ENCODE measurements at places on chromosomes 2 and 18.

DNA sequence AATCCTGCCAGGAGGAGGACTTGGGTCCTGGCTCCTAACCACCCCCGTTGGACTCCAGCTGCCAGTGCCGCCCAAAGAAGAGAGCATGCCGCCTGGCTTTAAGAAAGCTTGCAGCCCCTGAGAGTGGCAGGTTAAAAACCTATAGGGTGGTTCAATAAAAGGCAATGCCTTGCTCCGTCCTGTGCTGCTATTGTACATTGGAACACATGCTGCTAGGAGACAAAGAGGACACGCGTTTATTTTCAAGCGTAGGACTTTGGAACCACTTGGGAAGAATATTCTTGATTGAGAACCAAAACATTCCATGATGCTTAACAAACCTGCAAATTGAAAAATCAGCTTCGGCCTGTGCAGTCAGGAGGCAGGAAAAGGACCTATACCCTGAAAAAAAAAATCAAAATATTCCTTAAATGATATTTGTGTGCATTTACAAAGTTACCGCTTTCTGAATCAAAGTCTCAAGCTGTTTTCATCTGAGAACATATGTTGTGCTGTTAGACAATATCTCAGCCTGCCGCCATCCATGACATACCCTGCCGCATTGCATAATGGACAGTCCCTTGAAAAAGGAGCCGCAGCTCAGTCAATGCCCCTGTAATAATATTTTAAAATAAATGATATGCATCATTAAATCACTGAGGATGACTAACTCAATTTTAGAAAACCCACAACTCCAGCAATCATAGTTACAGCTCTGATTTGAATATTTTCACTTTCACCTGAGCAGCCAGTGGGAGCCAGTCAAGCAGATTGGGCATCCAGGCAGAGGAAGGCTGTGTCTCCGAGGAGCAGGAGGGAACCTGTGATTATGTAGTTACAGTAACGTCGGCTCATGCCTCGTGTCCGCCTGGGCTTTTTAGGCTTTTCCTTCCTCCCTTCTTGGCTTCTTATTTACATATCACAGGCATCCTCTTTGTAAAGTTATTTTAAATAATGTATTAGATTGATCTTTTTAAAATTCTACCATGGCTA lies 805.6 kb upstream of the FANCL start:
- DNase-seq, result no peak

GRCh38 chr2:240418311-240418710 lies 17.2 kb upstream of the GPC1 start:
- DNase-seq, result no peak

- DNase-seq, result no peak
Observed at GRCh38 chr18:34780856-34781255, 70.8 kb downstream of the DTNA start.

DNA sequence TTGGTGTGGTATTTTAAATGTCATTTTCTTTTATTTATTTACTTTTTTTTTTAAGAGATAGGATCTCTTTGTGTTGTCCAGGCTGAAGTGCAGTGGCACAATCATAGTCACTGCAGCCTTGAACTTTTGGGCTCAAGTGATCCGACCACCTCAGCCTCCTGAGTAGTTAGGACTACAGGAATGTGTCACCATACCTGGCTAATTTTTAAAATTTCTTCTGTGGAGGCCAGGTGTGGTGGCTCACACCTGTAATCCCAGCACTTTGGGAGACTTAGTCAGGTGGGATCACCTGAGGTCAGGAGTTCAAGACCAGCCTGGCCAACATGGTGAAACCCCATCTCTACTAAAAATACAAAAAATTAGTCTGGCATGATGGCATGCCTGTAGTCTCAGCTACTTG lies 33.5 kb upstream of the ZNF512 start:
- no peak for DNase-seq

All from HEK293T (cell line).